ENCODE measurements at places on chromosomes 5 and 9.

DNA sequence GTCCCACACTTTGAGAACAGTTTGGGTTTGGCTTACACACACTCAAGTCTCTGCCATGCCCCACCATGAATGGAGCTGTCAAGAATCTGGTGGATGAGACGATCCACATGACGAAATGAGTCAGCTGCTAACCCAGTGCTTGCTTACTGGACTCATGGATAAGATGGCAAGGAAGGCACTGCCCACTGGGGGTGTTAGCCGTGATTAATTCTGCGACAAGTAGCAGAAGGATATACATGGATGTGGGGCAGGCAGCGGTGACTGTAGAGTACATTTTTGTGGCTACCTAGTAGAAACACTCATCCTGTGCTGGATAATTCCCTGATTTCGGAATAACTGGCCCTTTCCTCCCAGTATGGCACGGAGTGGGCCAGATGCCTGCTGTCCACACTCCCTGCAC is 77.5 kb downstream of the SPATA31C2 start:
- no peak for DNase-seq

DNA sequence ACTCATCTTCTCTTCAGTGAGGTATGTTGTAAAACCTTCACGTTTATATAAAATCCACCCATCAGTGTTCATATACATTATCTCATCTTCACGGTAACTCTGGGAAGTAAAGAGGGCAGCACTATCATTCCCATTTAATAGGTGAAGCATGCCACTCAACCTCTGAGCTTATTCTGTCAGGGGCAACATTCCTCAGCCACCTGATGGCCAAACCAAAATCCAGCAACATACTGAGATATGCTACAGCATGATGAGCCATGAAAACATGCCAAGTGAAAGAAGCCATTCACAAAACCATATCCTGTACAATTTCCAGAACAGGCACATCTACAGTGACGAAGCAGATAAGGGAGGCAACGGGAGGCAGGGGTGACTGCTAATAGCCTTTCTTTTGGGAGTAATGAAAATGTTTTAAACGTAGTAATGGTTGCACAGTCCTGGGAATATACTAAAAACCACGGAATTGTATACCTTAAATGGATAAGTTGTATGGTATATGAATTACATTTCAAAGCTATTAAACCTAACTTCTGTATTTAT is 167.4 kb downstream of the TSSK1B start:
- DNase-seq, result no peak

GRCh38 chr5:15256485-15256884 is 243.5 kb upstream of the FBXL7 start:
- no peak for DNase-seq

DNA sequence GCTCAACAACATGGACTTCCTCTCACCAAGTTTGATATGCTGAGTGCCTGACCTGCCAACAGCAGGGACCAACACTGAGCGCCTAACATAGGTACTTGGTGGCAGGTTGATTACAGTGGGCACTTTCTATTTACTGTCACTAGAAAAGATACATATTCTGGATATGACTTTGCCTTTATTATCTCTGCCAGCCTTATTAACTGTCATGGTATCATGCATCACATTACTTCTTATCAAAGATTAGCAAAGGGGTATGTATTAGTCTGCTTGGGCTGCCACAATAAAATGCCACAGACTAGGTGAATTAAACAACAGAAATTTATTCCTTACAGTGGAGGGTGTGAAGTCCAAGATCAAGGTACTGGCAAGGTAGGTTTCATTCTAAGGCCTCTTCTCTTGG is 14.3 kb upstream of the C1QTNF2 start:
- DNase-seq, result no peak

DNA sequence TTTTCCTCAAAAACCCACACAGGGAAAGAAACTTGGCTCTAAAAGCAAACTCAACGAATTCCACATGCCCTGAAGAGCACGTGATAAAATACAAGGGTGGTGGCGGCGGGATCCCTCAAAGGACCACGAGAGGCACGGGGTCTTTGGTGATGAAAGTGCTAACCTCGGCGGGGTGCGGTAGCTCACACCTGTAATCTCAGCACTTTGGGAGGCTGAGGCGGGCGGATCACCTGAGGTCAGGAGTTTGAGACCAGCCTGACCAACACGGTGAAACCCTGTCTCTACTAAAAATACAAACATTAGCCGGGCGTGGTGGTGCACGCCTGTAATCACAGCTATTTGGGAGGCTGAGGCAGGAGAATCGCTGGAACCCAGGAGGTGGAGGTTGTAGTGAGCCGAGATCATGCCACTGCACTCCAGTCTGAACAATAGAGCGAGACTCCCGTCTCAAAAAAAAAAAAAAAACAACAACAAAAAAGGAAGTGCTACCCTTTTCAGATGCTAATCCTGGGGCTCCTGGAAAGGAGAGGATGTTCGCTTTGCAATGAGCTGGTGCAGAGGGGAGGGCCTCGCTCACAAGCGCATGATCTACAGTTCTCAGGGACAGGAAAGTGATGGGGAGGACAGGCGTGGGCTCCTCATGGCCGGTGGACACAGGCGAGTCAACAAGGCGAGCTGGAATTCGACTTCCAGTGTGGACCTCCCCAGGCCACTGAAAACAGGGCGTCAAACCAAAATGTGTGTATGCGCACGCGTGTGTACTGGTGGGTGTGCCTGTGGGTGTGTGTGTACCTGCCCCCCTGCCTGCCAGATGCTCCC is 54.1 kb downstream of the USP20 start:
- no peak for DNase-seq

DNA sequence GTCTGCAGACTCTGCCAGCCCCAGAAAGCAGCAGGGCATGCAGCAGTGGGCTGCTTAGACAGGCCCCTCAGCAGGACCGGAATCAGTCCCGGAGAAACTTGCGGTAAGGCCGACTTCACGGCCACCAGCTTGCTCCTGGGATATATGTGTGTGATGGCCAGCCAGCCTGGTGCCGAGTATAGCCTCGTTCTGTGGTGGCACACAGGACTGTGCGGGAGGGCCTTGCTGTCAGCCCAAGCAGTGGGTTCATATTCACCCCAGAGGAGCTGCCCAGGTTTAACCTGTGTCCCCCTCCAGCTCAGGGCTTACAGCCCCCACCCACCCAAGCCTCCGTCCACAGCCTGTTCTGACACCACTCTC is 112.9 kb downstream of the DAB2IP start:
- no peak for DNase-seq

DNA sequence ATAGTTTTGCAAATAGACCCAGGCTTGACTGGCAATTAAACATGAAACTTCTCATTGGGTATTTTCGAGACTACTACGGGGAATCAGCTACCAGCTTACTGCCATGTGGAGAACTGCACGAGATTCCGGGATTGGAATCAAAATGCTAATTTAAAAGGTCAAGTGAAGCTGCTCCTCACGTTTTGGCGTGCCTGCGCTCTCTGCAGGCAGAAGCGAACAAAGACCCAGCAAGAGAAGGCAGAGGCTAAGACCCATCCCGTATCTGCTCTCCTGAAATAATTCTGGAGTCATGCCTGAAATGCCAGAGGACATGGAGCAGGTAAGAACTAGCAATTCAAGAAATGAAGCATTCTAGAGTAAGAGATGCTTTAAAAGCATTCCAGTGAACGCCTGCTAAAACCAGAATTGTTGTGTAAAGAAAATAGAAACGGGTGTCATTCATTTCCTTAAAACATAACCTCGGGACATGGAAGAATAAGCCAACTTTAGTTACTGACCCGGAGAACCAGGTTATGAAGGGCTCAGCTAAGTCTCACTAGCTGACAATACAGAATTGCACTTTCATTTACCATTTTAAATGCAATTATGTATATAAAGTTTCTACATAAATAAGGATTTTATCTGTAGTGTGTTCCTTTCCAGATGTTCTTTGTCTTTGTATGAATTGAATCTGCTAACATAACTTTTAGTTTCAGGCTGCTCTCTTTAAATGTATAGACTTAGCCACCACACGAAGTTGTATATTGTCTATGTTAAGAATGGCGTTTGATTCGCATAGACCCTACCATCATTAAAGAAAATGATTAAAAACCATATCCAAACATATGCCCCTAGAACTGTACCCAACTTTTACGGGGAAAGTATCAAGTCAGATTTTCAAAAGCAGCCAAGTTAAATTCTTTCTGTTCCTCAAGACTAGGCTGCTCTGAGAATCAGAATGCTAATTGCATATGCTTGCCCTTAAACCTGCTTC is 2.0 kb upstream of the MAT2B start:
- no peak for DNase-seq

GRCh38 chr5:92568522-92568921 is 1012.5 kb downstream of the NR2F1-AS1 start:
- DNase-seq, result no peak

GRCh38 chr9:1460143-1460769 is 410.1 kb downstream of the DMRT2 start:
- no peak for DNase-seq

DNA sequence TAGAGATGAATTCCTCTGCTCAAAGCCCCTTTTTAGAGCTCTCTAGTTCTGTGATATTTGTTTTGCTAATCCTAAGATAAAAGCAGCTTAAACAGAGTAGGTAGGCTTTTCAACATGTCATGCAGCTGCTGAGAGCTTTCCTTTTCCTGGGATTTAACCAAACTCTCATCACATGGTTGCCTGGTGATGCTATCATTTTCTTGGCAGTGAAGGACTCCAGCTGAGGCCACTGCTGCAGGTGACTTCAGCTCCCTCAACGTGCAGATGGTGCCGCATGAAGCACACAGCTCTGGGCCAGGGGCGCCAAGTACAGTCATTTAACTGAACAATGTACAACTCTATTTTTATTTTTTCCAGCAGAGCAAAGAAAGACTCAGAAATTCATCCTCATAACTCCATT is 42.2 kb downstream of the SECISBP2 start:
- DNase-seq, result no peak

GRCh38 chr5:51039424-51040329 is 343.6 kb upstream of the ISL1 start:
- no peak for DNase-seq

GRCh38 chr9:37902796-37903646 is 906 bp downstream of the SLC25A51 start:
- DNase-seq, result no peak

GRCh38 chr5:172906888-172907287 is 52.3 kb upstream of the RPL26L1 start:
- DNase-seq, result no peak

- DNase-seq, result no peak
Measured at GRCh38 chr9:7979611-7980010, 180.0 kb upstream of the DMAC1 start.

- no peak for DNase-seq
Measured at GRCh38 chr5:16842896-16843295, 93.2 kb downstream of the MYO10 start.

DNA sequence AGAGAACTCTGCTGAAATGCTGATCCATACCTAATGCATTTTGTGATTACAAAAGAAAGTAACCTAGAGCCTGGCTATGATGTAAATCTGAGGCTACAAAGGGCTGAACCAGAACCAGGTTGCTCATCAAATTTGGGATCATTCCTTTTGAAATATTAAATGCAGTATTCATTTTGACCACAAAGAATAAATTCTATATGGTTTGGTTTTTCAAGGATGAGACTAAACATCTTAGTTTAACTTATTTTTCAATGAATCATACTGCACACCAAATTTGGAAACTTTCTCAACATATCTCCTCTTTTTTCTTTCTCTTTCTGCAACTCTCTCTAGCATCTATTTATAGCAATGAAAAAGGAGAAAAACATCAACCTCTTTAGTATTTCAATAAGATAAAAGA is 46.5 kb downstream of the CEMIP2 start:
- no peak for DNase-seq

DNA sequence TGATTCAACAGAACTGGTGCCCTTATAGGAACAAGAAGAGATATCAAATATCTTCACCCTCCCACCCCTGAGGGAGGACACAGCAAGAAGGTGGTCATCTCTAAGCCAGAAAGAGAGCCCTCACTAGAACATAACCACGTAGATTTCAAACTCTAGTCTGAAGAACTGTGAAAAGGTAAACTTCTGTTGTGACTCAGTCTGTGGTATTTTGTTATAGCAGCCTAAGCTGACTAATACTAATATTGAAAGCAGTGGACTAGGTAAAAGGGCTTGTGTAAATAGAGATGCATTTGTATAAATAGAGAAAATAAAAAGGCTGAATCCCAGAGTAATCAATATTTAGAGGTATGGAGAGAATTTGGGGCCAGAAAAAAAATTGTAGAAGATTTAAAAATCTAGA is 157.6 kb upstream of the CCNH start:
- no peak for DNase-seq

DNA sequence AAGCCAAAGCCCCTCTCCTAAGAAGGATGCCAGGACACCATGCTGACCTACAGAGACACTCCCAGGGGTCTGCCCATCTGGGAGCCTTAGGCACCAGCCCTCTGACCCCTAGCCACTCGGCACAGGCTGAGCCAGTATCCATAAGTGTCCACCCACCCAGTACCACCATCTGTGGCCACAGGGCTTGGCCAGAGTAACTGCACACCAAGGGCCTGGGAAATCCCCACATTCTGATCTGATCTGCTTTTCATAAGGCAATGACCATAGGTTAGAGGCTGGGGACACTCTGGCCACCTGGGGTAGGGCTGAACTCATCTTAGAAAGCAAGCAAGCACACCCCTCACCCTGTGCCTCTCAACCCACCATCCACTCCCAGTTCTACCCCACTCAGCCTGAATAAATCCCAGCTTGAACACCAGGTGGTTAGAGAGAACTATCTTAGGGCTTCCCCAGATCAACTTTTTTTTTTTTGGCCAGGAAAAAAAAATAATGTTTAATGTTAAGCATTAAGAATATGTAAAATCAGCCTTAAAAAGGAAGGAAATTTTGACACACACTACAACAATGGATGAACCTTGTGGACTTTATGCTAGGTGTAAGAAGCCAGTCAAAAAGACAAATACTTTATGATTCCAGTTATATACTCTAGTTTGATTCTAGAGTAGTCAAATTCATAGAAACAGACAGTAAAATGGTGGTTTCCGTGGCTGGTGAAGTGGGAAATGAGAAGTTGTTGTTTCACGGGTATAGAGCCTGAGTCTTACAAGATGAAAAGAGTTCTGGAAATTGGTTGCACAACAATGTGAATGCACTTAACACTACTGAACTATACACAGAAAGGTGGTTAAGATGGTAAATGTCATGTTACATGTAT is 6.2 kb downstream of the GNPDA1 start:
- DNase-seq, result no peak

- DNase-seq, result no peak
Measured at GRCh38 chr5:131405674-131406073, 141.8 kb downstream of the CDC42SE2 start.

GRCh38 chr9:95574176-95574575 is 57.4 kb upstream of the PTCH1 start:
- no peak for DNase-seq

DNA sequence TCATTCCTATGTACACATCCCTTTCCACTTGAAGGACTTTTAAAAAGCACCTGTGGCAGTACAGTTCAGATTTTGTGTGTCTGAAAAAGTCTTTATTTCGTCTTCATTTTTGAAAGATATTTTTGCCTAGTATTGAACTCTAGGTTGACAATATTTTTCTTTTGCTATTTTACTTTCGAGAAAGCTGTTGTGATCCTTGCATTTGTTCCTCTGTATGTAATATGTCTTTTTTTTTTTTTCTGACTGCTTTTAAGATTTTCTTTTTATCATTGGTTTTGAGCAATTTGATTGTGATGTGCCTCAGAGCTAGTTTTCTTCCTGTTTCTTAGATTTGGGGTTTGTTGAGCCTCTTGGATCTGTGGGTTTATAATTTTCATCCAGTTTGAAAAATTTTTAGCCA is 13.3 kb downstream of the LCP2 start:
- DNase-seq, result no peak

Measured in stimulated activated CD4-positive, alpha-beta T cell treated with anti-CD3 and anti-CD28 coated beads, Interleukin-15, amount 100 ng/mL, for 1 hour (primary cell).